M059J (cell line): ENCODE measurements at places on chromosomes 12 and 14. TPM values are rescaled to one million over a fixed set of nuclear protein-coding genes. Genes with fewer than 3 reads are reported as not detected.

The TMPRSS12 gene
- total RNA-seq = not detected in 2 replicates

The SLC17A8 gene
- not detected in 2 replicates for total RNA-seq

The NFATC4 gene
- total RNA-seq = 0.37 and 0.44 TPM in 2 replicates

The SVOP gene
- not detected in 2 replicates for total RNA-seq

The NOC4L gene
- 10.8 and 18.6 TPM in 2 replicates for total RNA-seq

The DPY19L2 gene
- 3.7 and 11.3 TPM in 2 replicates for total RNA-seq
